Cerebellar nuclear complex (tissue), 1 donor: ENCODE measurements at places on chromosomes 2 and 18.

DNA sequence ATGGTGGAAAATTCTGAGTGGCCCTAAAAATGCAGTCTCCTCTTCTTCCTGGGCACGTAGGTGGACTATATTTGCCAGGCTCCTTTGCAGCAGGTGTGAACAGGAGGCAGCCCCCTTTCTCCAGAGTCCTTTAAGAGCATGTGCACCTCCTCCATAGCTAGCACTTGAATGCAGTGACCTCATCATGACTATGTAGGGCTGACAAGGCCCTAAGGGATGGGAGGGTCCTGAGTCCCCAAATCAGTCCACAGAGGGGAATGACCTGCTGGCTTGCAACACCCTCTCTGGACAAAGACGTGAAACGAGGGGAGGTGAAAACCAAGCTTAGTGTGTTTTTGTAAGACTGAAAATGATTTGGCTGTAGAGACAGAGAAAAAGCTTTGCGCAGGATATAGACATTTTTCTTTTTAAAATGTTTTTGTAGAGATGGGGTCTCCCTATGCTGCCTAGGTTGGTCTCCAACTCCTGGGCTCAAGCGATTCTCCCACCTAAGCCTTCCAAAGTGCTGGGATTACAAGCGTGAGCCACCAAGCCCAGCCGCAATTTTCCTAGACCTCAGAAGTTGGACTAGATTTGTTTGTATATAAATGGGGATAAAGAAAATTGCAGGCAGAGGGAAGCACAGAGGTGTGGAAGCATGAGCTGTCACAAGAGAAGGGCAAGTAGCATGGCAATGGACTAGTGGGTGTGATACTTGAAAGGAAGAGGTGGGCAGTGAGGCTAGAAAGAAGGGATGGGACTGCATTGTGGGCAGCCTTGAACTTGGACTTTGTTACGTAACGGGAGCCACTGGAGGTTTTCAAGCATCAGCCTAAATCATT is 28.8 kb downstream of the LONRF2 start:
- DNase-seq: no peak

GRCh38 chr2:202479610-202480009 is 103.5 kb downstream of the BMPR2 start:
- DNase-seq: no peak

GRCh38 chr2:67674668-67675067 is 277.5 kb downstream of the ETAA1 start:
- DNase-seq: no peak

DNA sequence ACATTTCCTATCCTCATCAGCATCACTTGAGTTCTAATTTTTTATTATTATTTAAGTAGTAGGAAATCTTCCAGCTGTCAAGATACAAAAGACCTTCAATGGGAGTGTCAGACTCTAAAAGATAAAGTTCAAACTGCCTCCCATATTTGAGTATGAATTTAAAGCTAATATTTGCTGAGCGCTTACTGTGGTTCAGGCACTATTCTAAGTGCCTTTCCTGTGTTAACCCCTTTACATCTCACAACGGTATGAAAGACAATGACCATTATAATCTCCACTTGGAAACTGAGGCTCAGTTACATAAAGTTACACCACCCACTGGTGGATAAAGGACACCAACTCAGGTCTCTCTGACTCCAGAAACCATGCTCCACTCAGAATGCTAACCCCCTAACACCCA is 39.9 kb downstream of the RAB6C start:
- DNase-seq: no peak

DNA sequence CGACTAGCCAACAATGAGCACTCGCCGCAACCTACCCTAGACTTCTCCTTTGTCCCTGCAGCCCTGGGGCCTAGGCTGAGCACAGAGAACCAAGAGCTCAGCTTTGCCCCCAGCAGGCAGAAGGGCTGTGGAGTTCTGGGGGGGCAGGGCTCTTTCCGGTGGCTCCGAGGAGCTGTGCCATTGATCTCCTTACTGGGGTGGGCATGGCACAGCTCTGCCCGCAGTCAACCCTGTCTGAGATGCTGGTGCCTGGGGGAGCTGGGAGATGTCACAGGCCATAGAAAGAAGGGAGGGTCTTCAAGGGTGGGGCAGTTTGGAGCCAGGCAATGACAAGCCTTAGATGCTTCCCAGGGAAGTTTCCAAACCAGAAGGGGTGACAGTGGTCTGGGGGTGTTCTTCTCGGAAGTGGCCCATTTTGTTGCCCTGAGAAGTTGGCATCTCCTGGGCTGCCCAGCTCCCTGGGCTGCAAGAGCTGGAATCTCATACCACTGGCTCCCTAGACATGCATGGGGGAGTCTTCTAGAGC is 14.1 kb upstream of the GPR55 start:
- DNase-seq: no peak

- no peak for DNase-seq
These were observed 2.9 kb downstream of the MYL12A start for GRCh38 chr18:3250237-3251107.

- no peak for DNase-seq
These were observed 472.6 kb downstream of the ARHGAP15 start for GRCh38 chr2:143601828-143602227.

DNA sequence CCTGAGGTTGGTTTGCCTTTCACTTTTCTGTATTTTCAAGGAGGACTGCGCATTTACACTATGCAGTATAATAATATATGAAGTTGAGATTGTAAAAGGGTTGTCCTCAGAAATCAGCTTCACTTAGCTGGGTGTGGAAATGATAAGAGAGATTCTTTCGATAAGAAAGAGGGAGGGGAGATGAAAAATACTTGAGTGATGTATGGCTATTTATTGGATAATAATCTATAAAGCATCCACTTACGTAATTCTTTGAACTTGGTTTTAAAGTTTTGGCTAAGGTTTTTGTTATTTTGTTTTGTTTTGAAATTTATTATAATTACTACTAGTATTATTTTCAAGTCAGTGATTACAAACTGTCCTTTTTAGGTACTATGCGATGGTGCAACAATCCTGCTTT is 40.6 kb downstream of the EFEMP1 start:
- no peak for DNase-seq

DNA sequence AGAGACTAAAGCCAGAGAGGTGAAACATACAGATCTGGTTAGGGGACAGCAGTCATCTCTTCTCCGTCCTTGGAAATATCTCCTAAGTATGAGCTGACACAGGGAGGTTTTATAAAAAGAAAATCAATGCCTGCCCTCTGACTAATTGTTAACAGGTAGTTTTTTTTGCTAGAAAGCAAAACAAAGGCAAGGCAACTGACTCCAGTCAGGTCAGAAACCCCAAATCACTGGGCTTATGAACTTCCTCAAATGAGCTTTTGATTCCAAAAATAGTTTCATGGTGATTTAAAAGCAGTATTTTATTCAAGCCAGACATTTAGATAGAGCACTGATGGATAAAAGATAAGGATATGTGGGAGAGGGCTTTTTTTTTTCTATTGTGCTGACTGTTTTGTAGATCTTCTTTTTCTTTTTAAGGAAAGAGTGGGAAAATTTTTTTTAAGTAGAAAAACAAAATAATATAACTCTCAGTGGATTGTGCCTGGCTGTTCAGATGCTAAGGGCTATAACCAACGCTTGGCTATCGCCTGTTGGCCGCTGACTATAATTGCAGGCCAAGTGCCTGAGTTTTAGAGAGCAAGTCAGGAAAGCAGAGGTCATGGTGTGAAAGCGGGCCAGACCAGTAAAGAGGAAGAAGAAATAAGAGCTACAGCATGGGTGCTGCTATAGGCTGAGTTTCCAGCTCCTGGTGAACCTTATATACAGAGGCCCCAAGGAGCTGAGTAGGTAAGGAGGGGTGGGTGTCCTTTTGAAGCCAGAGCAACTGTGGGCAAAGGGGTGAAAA is 44.9 kb downstream of the MRPL35 start:
- DNase-seq: no peak

DNA sequence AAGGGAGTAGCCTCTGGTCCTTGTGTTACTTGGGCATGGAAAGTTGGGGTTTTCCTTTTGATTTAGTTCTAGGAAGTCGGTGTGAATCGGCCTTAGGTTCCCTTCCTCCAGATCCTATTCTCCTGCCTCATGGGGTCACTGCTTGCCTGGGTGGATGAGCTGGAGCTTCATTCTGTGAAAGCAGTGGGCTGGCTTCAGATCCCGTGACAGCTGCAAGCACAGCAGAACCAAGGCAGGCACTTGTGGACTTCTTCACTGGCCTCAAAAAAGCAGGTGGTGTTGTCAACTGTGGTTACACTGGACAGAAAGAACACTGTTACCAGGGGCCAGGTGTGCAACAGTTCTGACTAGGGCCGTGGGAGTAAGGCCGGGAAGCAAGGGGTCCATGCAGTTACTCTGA is 243.4 kb downstream of the LDLRAD4 start:
- no peak for DNase-seq

DNA sequence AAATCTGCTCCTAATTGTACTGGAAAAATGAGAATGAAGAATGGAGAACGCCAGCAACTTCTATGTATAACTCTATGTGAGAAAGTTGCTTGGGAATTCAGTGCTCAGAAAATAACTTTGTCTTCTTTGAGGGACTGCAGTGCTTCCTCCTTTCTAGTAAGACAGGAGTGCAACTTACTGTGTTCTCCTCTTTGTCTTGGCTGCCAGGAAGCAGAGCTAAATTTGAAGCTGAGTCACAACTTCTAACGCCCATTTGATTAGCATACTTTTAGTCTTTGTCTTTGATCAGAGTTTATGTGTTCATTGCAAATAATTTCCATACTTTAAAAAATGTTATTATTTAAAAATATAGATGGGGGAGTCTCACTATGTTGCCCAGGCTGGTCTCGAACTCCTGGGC is 6.6 kb downstream of the ARHGAP25 start:
- no peak for DNase-seq

DNA sequence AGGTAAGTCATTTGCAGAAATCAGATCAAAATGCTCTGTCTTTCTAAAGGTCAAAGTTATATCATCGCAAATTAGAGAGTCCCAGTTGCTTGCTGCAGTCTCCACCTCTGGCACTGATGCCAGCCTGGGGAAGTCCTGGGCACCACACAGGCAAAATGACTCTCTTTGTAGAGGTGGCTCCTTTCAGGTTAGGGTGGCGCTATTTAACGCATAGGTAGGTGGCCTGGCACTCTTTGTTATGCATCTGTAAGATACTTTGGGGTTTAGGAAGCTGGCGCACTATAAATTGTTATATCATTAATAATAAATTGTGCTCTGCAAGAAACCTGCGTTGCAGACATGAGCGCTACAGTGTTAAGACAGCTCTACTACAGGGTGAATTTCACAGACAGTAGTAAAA is 268.5 kb downstream of the ICOS start:
- DNase-seq: no peak
